ENCODE measurements at places on chromosomes 3 and 15.

- DNase-seq = no peak
These were observed 388.0 kb upstream of the WNT5A start for GRCh38 chr3:55875113-55875512.

DNA sequence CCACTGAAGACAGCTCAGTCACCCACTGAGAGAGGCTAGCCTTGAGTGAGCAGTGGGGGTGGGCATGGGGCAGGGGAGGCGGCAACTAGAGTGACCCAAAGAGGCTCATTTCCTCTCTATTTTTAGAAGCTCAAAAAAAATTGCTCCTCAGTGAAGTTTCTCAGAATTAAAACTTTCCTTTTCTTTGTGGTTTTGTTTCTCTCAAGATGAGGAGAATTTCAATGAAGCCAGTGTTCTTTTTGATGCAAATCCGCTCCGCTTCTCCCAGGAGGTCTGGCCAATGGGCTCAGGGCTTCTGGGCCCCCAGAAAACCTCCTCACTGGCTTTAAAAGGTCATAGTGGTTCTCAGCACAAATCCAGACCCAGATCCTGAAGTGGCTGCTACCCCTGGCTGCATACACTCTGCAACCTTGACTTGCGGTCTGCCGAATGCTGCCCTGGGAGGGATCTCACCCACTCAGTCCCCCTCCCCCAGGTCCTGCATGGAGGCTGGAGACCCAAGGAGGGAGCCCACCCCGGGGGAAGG, at the start of gene ACSBG1:
TSS of gene ACSBG1 (minus strand) at position 51 of the 526 bp plus-strand sequence. CDS start 64 bp downstream, outside the sequence.
- DNase-seq = no peak

GRCh38 chr3:152264378-152264777, 4.4 kb upstream of the MBNL1 start:
- no peak for DNase-seq

DNA sequence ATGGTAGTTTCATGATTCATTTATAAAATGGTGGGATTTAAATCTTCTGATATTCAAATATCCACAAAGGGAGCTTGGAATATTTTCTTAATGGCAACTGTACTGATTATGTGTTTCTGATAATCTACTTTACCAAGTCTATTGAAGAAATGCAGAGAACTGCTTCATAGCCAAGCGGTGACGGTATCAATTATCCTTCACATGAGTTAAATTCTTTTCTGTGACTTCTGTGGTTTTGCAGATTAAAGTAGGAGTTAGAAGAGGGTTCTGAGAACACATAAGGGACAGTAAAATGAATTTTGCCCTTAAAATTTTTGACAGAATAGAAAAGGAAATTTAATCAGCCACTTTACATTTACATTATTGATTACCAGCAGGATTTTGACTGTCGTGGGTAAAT, 563.2 kb downstream of the GBE1 start:
- no peak for DNase-seq

- DNase-seq = peak; percentile 17
These were observed 169.5 kb downstream of the ATP10A start for GRCh38 chr15:25693321-25694238.

DNA sequence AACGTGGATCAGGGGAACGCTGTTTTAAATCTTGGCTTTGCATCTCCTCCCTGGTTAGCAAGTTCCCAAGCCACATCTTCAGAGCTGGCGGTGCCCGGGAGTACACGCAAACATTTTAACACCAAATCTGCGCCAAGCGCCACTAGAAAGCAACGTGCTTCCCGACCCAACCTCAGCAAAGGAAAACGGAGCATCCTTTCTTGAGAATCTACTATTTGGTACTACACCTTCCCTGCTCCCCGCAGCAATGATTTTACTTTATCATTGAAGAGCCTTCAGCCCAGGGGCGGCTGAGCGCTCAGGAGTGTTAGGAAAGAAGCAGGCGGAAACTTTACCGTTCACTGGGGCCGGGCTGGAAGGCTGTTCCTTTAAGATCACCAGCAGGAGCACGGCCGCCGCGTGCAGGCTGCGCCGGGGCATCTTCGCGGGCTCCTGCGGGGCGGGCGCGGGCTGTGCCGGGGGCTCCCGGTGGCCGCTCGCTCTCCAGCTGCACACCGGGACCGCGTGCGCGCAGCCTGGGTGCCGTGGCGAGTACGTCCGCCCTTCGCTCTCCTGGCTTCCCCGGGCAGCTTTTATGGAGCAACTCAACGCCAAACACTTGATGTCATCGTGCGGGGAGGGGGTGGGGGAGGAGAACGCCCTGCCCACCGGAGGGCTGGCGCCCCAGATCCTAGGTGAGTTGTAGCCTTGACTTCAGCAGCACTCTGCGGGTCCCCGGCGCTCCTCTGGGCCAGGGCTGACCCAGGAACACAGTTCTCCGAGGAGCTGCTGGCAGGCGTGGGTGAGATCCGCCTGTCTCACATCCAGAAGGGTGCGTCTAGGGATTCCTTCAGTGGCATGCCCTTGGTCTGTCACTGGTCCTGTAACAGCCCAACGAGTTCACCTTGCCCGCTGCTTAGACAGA, at the start of gene CA12:
TSS of gene CA12 (minus strand) at position 546 of the 904 bp plus-strand sequence. CDS start at position 420, 126 bp downstream.
- DNase-seq = no peak

- no peak for DNase-seq
These were observed 4.7 kb upstream of the DCBLD2 start for GRCh38 chr3:98906230-98906629.

DNA sequence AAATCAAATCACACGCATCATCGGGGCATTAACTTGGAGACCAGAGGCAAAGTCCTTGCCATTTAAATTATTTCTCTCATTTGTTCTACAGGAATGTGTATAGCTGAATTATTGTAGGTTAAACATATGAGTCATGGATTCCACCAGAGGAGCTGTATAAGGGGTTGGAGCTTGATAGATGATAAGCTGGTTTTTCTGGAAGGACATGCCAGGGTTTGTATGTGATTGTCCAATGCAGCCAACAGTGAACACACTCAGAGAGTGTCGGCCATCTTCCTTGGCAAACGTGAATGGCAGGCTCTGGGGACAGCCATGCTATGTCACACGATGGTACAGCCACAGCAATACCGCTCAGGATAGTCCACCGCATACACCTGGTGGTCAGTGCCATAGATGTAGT, 25.1 kb downstream of the SSUH2 start:
- DNase-seq = no peak

GRCh38 chr3:70527026-70527425, 214.6 kb upstream of the MDFIC2 start:
- DNase-seq = no peak

- DNase-seq = no peak
These were observed 115.0 kb downstream of the CHST2 start for GRCh38 chr3:143234526-143234925.

DNA sequence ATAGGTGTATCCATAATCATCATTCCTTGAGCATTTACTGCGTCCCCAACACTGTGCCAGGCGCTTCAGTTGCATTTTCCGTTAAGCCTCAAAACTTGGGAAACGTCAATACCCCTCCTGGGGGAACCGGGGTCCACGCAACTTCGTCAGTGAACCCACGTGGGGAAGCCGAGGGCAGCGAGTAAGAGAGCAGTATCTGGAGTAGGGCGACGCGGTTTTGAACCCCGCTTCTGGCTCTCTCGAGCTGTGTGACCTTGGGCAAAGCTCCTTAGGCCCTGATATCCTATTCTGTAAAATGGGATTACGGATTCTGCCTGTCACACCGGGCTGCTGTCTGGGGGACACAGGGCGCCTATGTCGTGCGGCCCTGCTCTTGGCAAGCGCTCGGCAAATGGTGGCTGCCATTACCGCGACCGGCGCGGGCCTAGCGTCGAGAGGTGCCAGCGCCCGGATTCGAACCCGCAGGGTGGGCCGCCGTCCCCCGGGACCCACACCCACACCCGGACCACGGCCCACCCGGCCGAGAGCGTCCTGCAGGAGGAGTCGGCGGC, 590 bp downstream of the POLG start:
- peak; percentile 28 for DNase-seq

GRCh38 chr15:65182538-65182937, 2.6 kb downstream of the CLPX start:
- DNase-seq = no peak

GRCh38 chr3:99934975-99935797, 117.5 kb downstream of the CMSS1 start:
- DNase-seq = no peak

- no peak for DNase-seq
These were observed 212.7 kb upstream of the PPP2R3A start for GRCh38 chr3:135752851-135753250.

DNA sequence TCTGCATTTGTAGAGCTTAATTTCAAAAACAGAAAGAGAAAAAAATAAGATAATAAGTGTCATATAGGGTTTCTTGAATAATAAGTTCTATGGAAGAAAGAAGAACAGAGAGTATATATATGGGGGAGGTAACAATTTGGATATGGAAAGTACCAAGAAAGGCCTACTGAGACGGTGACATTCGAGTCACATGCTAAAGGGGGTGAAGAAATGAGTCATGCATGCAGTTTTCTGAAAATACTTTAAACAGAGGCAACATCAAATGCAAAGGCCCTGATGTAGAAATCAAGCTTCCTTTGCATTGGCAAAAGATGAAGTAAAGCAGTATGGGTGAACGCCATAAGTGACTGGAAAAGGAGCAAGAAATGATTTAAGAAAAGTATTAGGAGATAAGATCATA, 371.6 kb upstream of the ZNF385D start:
- DNase-seq = no peak

GRCh38 chr3:30641416-30642251, 35.2 kb downstream of the TGFBR2 start:
- no peak for DNase-seq

- no peak for DNase-seq
These were observed 10.6 kb downstream of the RAB6B start for GRCh38 chr3:133884887-133885711.

- DNase-seq = no peak
These were observed 137.5 kb upstream of the FOXB1 start for GRCh38 chr15:59866642-59867041.

DNA sequence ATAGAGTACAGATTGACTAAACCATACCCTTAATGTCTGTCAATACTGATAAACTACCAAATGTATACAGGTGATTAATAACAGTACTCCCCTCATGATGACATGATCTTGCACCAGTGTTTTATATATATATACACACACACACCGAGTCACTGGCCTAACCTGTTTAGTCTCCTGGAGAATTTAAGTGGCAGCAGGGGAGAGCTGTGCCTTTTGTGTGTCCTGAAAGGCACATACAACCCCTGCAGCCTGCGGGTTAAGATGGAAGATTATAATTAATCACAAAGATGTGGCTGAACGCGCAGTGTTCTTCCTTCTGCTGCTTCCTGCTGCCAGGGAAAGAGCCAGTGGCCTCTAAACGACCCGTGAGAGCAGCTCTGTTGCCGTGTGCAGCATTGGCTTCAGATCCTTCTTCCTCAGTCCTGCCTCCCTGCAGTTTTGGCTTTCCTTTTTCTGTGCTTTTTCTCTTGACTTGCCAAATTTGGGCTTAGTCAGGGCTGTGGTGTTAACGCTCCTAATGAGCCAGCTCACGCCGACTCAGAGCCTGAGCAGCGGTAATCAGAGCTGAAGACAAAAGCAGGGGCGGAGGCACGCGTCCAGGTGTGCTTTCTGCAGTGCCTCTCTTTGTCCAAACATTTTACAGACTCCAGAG, 42.5 kb upstream of the UBE3A start:
- no peak for DNase-seq

GRCh38 chr3:126267169-126267975, 87.0 kb upstream of the ALDH1L1 start:
- no peak for DNase-seq

GRCh38 chr3:22977650-22978289, 225.4 kb upstream of the UBE2E2 start:
- DNase-seq = no peak

DNA sequence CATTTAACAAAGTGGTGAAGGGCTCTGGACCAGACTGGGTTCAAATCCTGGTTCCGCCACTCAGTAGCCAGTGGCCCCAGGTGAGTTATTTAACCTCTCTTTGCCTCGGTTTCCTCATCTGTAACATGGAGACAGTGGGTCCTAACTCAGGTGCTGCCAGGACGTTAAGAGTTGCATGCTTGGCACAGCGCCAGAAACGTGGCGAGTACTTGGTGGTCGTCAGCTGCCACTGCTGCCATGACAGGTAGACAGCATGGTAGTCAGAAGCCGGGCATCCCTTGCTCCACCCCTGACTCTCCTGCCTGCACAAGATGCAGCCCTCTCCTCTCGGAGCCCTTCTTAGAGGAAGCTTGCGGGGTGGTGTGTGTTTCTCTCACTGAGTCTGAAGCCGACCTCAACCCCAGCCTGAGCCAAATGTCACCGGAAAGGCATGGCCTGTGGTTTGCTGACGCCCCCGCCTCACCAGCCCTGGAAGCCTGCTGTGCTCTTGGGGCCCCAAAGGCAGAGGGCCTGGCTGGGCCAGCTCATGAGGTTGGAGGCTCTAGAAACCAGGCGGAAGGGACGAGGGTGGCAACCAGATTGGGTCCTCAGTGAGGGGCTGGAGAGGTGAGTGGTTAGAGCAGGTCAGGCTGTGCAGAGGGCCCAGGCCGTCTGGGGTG, 160.8 kb upstream of the TLE3 start:
- peak; percentile 25 for DNase-seq

- no peak for DNase-seq
These were observed 49.8 kb upstream of the SLC4A7 start for GRCh38 chr3:27533718-27534573.

DNA sequence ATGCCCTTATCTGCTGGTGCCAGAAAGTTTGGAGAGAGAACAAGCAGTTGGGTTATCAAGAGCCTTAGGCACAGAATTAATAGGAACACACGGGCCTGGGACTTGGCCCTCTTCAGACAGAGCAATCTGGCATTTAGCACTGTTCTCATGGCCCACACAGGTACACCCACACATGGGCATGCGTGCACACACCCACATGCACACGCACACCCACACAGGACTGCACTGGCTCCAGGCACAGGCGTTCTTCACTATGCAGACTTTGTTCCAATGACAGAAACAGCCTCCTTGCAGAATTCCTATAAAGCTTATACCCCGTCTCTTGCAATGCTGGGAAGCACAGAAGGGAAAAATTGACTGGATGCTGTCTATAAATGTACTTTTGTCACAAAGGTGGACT, 36.3 kb downstream of the TMEM44 start:
- DNase-seq = no peak

DNA sequence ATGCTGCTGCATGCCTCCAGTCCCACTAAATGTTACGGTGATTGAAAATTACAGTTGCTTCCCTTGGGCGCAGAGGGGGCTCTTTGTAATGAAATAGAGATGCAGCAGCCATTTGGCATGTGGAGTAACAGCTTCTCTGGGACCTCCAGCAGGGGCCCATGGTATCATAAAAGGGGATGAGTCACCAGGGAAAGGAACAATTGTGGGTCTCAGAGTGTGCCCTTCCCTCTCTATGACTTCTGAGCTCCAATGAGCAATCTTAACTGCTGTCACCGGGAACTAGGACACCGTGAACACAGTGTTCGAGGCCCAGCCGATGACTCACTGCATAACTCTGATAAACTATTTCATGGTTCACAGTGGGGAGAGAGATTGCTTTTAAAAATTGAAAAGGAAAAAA, 164.8 kb upstream of the NUDT16 start:
- no peak for DNase-seq

DNA sequence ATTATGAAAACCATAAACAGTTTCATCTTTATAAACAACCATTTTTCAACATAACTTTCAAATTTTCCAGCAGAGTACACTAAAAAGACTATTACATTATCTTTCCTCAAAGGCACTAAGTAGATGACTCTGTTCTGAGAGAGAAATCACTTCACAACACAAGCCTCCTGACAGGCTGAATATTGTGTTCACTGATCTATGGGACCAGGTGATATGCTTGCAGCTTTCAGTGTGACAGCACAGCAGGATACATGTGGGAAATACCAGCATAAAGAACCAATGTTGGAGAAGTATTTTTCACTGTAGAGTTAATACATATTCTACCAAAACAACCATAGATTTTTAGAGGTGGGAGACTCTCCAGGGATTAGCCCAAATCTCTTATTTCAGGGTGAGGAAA, 350.6 kb downstream of the PLCL2 start:
- no peak for DNase-seq

Data from stimulated activated CD8-positive, alpha-beta memory T cell treated with anti-CD3 and anti-CD28 coated beads, Interleukin-15, amount 100 ng/mL, for 24 hours (primary cell).